ENCODE measurements at places on chromosomes 7 and 10.
A peak's percentile ranks its signal among the peaks of the same experiment; 100 is the strongest.

GRCh38 chr10:110903280-110904278 is 15.4 kb downstream of the BBIP1 start:
- DNase-seq: no peak

GRCh38 chr7:155756322-155756721 is 55.9 kb downstream of the SHH start:
- DNase-seq: no peak

DNA sequence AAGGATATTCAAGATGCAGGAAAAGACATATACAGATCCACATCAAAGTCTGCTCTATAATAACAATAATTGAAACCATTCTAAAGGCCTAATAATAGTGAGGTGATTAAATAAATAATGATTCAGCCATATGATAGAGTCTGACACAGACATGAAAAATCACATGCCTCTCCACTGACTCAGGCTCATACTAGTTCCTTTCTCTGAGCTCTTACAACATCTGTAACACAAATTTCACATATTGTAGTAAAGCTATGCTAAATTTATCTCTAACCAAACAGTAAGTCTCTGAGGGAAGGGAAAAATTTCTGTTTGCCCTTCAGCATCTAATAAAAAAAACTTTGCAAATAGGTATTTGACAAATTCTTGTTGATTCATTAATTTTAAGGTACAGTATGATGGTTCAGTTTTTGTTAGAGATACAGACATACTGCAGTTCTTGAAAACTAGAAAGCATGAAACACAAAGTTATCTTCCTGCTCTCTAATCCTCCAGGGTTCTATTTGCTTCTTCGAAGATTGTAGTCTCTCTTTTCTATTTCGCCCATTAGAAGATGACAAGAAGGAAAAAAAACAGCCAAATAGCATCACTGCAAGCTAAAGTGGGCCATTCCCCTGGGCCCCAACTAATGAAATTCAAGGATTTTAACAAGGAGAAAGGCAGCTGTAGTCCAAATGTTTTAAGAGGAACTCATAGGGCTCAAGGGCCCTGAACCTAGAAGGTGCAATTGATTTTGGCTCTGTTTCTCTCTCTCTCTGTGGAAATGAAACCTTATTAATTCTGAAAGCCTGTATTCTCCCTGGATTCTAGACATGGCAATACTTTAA is 53.9 kb downstream of the CUBN start:
- no peak for DNase-seq

- DNase-seq: no peak
These were observed 344.9 kb upstream of the MKI67 start for GRCh38 chr10:128471151-128471550.

DNA sequence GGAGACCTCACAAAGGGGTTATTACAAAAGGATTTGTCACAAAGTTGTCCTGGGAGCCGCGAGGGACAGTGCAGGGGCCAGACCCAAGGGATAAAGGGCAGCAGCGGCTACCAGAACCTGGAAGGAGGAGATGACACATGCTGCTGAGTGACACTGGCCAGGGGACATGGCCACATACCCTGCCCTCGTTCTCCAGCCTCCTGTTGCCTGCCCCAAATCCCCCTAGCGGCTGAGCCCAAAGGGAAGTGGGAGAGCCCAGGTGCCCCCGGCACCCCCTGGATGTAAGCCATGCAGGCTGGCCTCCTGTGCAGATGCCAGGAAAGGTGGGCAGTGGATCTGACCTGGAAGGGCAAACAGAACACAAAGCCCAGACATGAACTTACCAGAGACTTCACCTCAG is 42.7 kb downstream of the C10orf143 start:
- no peak for DNase-seq

DNA sequence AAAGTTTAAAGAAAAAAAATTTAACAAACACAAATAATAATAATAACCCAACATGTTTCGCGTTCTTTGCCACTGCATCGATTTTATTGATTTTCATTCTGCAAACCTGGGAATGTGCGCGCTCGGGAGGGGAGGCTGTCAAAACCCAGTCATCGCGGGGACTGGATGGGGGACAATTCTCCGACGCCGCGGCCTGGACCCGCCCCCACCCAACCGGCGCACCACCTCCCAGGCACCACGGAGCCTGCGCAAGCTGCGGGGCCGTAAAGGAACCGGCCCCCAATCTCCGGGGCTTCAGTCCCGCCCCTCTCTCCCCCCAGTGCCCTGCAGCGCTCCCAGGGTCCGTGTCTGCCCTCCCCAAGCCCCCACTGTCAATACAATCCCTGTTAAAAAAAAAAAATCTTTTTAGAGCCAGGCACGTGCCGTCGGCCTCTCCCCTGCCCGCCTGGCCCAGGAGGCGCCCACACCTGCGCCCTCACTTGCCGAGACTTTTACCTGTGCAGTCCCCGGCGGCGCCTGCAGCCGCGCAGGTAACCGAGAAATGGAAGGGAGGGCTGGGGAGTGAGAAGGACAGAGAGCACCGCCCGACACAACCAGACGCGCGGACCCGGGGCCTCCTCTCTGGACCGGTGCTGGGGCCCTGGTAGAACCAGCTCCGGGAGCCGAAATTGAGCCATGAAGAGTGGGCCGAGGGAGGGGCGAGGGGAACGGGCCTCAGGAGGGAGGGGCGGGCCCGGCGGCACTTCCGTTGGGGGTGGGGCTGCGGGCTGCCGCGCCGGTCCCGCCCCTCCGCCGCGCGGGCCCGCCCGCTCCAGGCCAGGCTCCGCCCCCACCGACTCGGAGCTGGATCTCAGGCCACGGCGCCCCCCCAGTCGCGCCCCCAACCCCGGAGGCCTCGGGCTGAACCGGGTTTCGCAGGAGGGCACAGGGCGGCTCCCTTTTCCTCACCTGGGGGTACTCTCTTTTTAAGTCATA is 7.6 kb upstream of the ZNF503 start:
- DNase-seq: no peak

DNA sequence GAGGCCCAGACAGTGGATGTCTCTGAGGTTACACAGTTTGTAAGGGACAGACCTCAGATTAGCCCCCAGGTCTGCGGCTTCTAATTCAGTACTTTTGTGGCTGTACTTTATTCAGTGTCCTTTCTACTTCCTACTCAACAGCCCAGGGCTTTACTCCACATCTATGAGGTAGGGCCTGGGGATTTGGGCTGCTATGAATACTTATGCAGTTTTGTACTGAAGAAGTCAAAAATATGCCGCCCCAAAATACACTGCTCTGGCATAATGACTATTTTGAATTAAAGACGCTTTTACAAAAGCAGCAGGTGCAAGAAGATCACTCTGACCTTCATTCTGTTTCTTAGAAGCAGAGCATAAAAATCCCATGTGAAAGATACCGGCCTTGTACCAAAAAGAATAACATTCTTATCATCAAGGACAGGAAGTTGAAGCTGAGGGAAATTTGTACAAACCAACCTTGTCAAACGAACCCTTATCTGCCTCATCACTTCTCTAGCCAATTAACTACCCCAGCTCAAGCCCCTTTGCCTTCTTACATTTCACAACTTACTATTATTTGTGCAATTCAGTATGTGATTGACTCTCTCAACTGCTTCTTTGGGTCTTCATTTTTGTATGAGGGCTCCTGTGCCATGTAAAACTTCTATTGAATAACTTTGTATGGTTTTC is 26.1 kb upstream of the TRUB1 start:
- DNase-seq: no peak

DNA sequence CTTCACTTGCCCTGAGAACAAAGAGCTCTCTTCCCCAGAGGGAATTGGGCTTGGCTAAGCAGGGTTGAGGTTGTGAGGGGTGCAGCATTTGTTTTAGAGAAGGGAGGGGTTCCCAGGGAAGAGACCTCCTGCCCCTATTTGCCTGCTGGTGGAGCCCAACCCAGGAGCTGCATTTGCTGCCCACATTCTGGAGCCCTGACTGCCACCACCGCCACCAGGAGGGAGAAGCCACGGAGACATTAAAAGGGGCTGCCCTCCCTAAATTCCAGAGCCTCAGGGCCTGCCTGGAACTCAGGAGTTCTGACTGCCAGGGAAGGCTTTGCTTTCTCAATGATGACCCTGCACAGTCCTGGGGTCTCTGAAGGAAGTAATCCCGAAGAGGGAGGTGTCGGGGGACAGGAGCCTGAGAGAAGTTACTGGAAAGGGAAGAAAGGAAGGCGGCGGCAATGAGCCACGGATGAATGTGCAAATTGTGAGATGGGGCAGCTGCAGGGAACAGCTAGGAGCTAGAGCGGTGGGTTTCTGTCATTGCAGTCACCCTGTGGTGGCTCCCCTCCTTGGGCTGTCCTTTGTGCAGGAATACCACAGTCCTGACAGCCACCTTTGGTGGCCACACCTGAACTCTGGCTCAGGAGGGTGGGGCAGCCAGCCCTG is 51.3 kb downstream of the NEURL1 start:
- DNase-seq: no peak

DNA sequence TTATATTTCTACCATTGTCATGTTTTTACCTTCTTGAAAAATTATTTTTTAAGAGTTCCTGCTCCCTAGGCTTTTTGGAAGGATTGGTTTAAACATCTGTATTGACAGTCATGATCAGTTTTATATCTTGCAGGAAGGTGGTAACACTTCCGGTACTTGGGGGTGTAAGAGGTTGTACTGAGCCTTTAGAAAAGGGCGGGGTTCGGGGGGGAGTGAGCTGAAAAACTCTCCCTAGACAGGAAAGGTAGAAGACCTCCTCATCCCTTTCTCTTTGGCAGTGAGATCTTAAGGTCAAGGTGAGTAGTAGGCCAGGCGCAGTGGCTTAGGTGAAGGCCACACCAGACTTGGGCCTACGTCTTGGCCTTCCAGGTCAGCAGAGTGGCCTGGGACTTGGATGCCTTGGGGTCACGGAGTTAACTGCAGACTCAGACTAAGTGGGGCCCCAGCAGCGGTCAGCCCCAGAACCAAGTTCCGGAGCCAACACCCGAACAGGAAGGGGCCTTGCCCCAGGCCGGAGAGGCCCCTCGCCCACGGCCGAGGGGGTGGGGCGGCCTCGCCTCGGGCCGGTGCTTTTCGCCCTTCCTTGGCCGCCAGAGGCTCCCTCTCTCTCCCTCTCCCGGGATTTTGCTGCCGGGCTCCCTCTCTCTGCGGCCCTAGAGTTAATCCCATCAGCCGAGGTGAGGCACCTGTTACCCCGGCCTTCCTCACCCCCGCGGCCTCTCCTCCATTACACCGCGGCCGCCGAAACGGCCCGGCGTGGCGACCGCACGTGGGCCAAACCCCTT is at the start of gene PPP1R9A:
Gene PPP1R9A, plus strand, starts transcription at position 569 of the 785 bp plus-strand sequence. CDS start 2,520 bp downstream, outside the sequence.
- DNase-seq: no peak

- DNase-seq: no peak
These were observed 79.1 kb downstream of the CCSER2 start for GRCh38 chr10:84407388-84408049.

DNA sequence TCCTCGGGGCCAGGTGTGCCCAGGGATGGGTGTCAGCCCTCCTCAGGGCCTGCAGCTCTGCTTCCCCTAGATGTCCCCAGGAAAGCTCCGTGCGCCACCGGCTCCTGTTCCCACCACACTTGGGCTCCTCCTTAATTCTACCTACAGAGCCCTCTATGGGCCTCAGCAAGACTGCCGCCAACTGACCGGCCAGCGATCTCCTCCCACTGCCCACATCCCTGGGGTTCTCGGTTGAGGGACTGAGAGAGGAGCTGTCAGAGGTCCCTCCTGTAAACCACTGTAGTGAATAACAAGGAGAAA is 5.3 kb upstream of the LDB3 start:
- DNase-seq: no peak

GRCh38 chr10:122018491-122018890 is 29.5 kb downstream of the TACC2 start:
- DNase-seq: no peak

DNA sequence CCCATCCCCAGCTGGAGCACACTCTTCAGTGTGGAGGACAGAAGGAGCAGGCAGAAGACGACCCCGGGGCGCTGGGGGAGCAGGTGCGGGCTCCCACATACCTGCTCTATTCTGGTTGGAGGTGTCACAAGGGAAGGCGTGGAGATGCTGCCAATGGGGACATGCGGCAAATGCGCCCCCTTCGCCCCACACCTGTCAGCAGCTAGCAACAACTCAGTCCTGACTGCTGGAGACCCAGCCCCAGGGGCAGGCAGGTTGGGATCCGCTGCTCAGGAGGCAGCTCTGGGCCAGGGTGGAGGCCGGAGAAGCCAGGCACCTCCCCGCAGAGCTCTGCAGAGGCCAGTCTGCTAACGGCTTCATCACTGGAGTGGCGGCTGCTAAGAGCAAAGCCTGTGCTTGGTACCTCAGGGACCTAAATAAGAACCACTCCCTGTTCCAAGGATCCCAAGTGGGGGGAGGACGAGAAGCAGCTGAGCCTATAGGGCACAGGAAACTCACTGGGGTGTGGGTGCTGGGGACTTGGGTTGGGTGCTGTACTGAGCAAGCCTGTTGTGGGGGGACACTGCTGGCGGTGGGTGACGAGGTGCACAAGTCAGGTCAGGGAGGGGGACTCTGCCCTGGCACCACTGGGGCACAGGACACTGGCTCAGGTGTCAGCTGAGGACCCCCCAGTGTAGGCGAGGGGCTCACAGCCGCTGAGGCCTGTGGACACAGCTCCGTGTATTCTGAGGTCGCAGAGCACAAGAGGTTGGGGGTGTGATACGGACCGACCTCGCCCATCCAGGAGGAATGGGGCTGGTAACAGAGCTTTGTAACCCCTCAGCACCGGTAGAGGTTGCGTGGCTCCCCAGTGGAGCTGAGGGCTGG is 19.2 kb upstream of the GPR146 start:
- DNase-seq: no peak

DNA sequence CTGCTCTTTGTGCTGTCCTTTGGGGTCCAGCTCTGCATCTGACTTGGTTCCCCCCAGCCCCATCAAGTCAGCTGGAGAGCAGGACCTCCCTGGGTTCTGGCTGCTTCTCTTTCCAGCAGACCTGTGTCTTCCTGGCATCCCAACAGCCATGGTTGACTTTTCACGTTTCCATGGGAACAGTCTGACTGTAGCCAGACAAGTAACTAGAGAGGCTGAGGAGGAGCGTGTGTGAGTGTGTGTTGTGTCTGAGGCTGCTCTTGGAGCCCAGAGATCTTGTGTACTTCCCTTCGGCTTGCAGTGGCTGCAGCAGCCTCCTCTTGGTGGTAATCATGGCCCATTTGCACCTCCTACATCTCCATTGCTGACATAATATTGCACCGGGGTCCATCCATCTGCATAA is 332.0 kb downstream of the RPS24 start:
- DNase-seq: no peak

DNA sequence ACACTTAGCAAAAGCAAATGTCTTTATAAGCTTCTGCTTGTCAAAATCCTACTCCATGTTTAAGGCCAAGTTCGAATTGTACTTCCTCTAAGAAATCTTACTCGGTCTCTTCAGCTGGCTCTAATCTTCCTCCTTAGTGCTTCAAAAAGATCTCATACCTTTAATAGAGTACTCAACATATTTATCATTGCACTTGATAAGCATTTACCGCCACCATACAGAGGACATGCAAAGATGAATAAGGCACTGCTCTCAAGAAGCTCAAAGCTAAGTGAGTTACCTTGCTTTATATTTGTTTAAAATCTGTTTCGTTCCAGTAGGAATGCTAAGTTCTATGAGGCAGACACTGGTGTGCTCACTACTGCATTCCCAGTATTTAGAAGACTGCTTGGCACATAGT is 61.9 kb upstream of the DNAJB12 start:
- no peak for DNase-seq

GRCh38 chr10:6140965-6141295 is 52.1 kb downstream of the RBM17 start:
- DNase-seq: no peak

- DNase-seq: no peak
These were observed 249.2 kb upstream of the HABP2 start for GRCh38 chr10:113303544-113304146.

GRCh38 chr10:124530215-124530665 is 68.6 kb downstream of the LHPP start:
- DNase-seq: peak; percentile 81

GRCh38 chr10:77939561-77940001 is 13.0 kb upstream of the DLG5 start:
- no peak for DNase-seq

GRCh38 chr7:105638902-105639495 is 57.7 kb upstream of the EFCAB10 start:
- DNase-seq: no peak
